GM03348 (cell line): ENCODE measurements at places on chromosomes 2 and 18.

DNA sequence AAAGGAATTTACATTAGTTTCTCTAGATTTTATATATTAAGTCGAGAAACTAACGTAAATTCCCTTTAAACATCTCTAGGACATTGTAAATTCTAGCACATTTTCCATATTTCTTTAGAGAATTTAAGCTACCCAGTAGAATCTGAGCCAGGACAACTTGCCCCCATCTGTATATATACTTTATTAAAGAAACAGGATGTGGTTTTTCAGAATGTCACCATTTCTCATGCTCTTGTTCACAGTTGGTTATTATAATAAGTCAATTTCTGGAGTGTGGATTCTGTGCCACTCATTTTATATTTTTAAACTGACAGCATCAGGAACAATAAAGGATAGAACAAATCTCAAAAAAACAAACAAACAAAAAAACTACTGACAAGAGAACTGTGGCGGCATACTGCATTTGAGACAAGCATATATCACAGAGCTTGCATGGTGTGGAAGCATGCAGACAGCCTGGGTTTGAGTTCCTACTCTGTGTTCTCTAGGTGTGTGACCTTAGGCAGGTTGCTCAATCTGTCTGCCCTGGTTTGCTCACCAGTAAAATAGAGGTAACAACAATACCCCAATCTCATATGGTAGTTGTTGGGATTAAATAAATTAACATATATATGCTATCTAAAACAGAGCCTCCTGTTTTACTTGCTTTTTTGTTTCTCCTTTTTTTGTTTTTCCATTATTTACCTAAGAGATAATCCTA lies 61.4 kb upstream of the DNER start:
- DNase-seq: no peak

DNA sequence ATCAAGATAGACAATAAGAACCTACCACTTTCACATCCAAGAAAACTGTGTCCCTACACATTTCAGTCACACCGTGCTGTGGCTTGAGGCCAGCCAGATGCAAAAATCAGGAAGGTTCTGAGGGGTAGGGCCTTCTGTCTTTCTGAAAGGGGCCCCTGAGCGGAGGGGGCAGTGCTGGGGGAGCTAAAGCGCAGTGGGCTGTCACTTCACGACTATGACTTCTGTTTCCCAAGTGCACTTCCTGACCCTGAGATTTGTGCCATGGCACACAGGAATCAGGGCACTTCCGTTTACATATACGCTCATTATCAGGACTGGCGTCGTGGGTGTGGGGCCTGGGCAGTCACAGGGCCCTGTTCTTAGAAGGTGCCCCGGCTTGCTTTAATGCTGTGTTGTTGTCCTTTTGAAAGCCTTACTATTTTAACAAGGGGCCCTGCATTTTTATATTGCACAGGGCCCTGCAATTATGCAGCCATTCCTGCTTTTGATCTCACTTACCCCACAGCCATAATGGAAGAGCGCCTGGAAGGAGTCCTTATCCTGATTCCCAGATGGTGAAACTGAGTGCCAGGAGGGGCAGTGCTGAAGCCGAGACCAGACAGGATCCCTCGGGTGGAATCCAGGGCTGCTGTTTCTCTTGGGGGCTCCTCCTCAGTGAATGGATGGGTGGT lies 620 bp downstream of the NGEF start:
- DNase-seq: no peak

DNA sequence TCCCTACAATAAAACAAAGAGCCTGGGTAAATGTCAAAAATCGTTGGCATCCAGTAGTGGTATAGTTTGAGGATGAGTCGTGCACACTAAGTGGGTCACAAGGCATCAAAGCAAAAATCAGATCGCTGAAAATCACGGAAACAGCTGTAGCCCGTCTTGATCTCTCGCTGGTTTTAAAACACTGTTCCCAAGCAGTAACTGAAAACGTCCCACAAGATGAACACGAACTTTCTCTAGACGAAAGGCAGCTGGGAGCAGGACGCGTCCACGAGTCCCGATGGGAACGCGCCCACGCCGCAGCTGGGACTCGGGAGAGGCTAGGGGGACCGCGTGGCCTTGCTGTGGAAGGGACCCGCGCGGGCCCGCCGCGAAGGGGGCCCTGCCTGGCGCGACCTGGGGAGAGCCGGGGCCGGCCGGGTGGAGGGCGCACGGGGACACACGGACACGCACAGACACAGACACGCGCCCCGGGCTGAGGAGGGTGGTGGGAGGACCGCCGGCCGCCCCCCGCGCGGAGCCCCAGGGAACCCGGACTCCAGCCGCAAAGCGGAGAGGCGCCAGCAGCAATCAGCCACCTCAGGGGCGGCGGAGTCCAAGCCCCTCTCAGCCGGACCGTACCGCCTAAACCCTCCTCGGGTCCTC lies 651 bp downstream of the STK17B start:
- peak; percentile 46 for DNase-seq

GRCh38 chr2:28326881-28327505 lies 65.7 kb upstream of the FOSL2 start:
- DNase-seq: peak; percentile 40

DNA sequence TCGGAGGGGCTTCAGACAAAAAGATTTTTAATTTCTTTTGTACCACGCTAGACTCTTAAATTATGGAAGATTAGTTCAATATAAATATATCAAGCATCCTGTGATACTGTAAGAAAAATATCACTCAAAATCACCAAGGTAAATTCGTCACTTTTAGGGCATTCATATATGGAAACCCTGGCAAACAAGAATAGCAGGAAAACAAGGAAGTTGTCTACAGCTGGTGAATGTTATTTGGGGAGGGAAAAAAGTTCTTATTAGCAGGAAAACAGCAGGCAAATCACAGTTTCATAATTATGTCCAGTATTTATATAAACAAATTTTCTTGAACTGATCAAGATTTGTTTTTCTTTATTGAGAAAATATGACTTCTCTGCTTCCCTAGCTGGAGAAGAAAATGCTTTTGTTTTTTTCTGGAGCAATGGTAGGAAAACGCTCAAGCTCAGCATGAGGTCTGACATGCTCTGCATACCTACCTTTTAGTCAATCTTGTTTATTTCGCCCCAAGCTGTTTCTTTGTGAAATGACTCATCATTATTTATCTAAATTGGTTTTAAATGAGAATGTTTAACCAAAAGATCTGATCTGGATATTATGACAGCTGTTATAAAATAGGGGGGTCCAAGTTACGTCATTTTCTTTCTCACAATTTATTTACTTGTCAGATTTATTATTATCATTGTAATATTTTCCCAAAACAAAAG lies 14.7 kb downstream of the LINC00305 start:
- DNase-seq: no peak

GRCh38 chr2:168999668-169000213 lies 31.4 kb downstream of the ABCB11 start:
- no peak for DNase-seq

- peak; percentile 60 for DNase-seq
Measured at GRCh38 chr2:59025157-59025757, 784.1 kb upstream of the FANCL start.

- DNase-seq: no peak
Measured at GRCh38 chr2:20611077-20611843, 39.6 kb downstream of the HS1BP3 start.

GRCh38 chr2:159101755-159102489 lies 133.5 kb downstream of the TANC1 start:
- no peak for DNase-seq

GRCh38 chr2:8437949-8438400 lies 243.9 kb upstream of the ID2 start:
- no peak for DNase-seq

DNA sequence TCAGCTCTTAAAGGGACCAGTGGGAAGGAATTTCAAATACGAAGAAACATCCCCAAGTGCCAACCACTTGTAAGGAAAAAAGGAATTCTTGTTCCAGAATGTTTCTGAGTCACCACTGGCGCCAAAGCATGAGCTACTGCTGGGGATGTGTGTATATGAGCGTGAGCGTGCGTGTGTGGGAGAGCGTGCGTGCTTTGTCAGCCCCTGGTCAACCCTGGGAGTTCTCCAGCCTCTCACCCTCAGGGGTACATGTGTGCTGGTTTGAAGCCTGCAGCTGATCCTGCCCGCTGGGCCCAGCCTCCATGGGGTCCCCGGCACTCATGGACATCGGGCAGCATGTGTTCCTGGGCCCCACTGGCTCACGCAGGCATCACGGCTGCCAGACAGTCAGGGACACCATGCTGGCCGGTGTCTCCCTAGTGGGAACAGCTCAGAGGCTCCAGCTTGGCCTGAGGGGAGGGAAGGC lies 17.1 kb downstream of the HS6ST1 start:
- DNase-seq: peak; percentile 92

DNA sequence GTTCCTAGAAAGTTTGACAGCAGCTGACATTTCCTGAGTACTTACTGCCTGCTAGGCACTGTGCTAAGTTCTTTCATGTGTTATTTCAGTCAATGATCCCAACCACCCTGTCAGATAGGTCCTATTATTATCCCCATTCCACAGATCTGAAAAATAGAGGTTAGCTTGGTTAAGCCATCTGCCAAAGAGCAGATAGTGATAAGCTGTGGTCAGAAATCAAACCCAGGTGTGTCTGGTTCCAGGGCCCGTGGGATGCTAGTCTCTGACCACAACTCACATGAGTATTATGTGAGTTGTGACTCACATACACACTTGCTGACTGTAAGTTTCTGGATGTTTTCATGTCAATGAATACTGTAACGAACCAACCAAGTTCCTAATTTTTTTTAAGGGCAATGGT lies 132.0 kb upstream of the APCDD1 start:
- no peak for DNase-seq
